Activated CD4-positive, alpha-beta T cell treated with anti-CD3 and anti-CD28 coated beads, Interleukin-2, amount 50 U/mL, for 24 hours (primary cell): ENCODE measurements at places on chromosomes 3 and 15.

DNA sequence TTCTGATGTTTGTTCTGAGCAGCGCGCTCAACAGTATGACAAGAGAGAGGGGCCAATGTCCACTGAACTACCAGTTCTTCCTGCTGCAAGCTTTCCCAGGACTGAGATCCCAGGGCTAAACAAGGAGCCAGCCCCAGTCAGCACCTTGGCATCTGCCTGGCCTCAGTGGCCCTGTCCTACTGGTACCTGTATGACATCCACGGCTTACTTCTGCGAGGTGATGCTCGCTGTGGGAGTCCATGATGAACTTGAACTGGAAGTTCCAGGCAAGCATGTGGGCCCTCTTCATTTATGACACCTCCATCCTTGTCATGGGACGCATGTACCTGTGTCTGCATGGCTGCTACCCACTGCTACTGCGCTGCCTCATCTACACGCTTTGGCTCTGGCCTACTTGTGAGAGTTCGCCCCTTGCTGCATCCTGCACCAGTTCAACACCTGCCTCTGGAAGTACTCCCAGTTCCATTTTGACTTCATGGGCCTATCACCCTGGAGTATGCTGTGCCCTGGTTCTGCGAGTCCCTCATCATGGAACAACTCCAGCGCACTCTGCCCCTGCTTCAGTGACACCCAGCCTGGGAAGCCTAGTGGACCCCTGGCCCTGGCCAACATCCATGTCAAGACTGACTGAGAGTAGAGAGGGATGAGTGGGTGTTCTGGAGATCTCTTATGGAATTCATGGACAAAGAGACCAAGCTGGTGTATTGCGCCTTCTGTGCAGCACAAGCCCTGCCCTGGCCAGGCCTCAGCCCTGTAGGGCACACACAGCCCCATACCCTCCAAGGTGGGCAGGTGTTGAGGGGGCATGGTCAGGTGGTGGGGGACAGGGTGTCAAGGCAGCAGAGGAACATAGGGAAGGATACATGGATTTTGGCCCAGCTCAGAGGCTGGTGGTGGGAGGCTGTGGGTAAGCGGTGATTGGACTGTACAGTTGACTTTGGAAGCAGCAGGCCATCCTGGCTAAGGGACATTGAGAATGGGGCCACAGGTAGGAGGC is 246.8 kb downstream of the NLGN1 start:
- DNase-seq, result no peak

- no peak for DNase-seq
These were observed 204.7 kb downstream of the TBL1XR1 start for GRCh38 chr3:176992565-176992964.

DNA sequence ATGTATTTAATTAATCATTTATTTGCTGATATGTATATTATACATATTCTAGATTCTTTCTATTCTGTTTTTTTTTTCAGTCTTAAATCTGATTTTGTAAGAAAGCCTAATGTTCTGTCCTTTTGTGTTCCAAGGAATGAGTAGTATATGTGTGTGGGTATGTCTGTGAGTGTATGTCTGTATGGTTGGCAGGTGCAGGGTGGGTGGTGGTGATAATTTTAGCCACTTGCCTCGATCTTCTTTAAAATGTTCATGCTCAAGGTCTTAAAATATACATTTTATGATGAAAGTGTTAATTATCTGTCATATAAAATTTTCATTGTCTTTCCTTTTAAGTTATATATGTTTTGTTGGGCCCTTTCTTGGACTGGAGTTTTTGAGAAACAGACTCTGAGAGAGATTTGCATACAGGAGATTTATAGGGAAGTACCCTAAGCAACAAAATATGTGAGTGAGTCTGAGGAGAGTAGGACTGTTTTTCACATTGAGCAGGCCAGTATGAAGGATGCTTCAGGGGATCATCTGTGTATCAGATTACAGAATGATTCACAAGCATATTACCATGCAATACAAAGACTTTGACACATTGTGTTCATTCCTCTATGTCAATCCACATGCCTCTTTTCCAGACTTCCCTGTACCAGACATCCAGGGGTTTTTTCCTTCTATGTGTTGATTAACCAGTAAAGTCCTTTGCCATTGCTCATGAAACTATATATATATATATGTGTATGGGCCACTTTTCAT is 211.0 kb upstream of the DPPA4 start:
- no peak for DNase-seq

- DNase-seq, result no peak
These were observed 17.3 kb downstream of the PP2D1 start for GRCh38 chr3:19994796-19995195.

GRCh38 chr3:167225821-167226220 is 154.3 kb downstream of the ZBBX start:
- DNase-seq, result no peak

- no peak for DNase-seq
These were observed 88.7 kb downstream of the CBLB start for GRCh38 chr3:105780107-105780506.

- DNase-seq, result no peak
These were observed 258.1 kb downstream of the TIGIT start for GRCh38 chr3:114551770-114552526.

DNA sequence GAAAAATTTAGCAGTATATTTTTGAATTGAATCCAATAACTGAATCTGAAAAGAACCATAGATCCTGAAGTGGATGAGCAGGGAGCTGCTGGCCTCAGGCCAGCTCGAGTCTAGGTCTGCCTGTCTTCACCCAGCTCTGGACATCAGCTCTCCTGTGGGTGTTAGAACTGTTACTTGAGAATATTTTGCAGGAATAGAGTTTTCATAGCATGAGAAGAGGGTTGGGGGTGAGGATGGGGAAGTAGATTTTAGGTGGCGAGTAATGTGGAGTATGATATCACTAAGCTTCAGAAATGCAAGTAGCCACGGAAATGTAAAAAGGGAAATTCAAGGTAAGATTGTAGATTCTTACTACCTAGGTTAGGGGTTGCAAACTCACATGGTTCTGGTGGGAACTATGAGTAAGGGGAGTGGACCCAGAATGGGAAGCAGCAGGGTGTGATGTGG is 6.2 kb downstream of the RAB8B start:
- DNase-seq, result no peak

- DNase-seq, result no peak
These were observed 228.7 kb downstream of the SLCO3A1 start for GRCh38 chr15:92082006-92082843.

GRCh38 chr15:36666228-36666905 is 86.9 kb downstream of the CDIN1 start:
- no peak for DNase-seq

GRCh38 chr3:15490158-15490557 is 31.3 kb downstream of the COLQ start:
- no peak for DNase-seq

DNA sequence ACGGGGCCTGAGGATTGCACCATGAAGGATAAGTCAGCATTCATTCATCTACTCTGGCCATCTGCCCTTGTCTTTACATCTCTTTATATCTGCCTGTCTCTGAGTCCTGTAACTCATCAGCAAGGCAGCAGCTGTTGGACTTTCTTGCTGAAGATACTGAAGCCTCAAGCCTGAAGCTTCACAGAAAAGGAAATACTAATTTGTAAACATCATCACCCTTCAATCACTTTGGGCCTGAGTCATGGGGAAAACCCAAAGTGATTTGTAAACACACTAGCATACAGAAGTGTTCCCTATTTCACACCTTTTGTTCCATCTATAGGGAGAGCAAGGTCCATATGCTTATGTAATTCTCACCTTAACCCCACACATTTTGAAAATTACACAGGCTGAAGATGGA is 928.2 kb downstream of the EPHA3 start:
- DNase-seq, result no peak

DNA sequence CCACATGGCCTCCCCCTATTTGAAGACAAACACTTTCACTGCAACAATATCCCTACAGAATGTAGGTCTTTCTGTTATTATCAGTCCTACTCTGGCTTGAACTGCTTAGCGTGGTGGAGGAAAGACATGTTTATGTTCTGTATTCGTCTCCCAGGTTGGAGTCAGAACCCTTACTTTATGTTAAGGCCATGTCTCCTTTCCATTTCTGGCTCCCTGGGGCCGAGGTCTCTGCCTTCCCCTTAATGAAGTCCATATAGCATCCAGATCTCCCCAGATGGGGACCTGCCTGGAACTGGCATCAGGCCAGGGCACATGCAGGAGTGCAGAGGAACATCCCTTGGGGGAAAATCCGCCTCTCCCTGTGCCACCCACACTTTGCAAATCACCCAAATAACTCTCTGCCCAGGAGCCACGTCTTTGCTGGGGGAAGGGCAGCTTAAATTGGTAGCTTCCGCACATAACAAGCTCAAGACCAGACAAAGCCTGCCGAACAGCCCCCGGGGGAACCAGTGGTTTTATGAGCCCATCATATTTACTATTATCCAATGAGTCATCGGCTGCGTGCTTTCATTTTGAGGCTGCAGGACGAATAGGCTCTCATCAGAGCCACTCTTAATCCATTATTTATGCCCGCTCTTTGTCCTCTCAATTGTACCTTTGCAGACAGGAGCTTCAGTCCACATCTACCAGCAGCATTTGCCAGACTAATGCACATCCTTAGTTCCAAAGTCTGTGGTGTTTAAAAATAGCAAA is 237.0 kb downstream of the UACA start:
- no peak for DNase-seq

- DNase-seq, result no peak
These were observed 658 bp downstream of the EOGT start for GRCh38 chr3:69012800-69013252.
